ENCODE measurements at places on chromosomes 2 and 18. TPM values are rescaled to one million over a fixed set of nuclear protein-coding genes. Genes with fewer than 3 reads are reported as not detected.

DNA sequence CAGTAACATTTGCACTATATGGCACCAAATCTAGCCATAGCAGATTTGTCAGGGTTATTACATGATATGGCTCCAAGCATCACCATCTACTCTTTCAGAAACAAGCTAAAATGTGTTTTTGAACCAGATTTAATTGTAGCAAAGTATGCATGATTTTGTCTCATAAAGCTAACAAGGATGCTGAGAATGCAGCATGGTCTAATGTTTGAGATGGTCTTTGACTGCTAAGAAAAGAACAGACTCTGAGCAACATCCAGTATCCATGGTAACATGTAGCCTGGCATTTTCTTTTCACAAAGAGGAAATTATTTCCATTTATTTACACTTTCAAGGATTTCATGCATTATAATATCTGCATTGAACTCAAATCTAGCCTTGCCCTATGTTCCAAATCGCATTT is 206.5 kb downstream of the PDE1A start:
- no peak for DNase-seq

- DNase-seq = no peak
Measured at GRCh38 chr2:48543895-48544294, 13.9 kb downstream of the STON1 start.

DNA sequence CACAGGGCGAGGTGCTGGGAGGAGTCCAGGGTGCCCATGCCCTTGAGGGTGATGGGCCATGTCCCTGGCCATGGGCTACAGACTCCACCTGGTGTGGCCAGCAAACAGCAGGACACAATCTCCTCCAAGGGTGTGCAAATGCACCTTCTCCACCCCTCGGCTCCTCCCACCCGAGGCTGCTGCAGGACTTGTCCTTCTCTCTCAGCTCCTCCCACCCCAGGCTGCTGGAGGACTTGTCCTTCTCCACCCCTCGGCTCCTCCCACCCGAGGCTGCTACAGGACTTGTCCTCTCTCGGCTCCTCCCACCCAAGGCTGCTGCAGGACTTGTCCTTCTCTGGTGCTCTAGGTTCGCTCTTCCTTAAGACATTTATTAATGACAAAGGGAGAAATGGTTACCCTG is 57.3 kb upstream of the SNTG2 start:
- peak; percentile 24 for DNase-seq

The EML6 gene
- total RNA-seq = 1.7 TPM

- no peak for DNase-seq
Measured at GRCh38 chr2:231300020-231300721, 95.3 kb upstream of the B3GNT7 start.
